ENCODE measurements at places on chromosomes 4 and X.

GRCh38 chr4:87414816-87415215 lies 7.6 kb upstream of the NUDT9 start:
- no peak for DNase-seq

- no peak for DNase-seq
These were observed 175.2 kb downstream of the MGST2 start for GRCh38 chr4:139840773-139841172.

DNA sequence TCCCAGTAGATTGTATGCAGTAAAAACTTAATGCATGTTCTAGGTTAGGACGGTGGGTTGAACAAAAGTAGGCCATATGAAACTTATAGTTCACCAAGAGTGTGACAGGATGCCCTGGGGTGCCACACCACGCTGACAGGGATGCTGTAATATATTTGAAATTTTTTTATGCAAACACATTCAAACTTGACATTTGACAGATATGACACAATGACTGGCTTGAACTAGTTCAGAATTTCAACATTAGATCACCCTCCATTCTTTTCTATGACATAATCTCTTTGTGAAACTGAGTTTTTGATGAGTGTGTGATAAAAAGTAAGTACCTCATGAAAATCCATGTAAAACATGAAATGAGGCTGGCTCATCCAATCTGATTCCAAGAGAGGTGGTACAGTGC lies 198.4 kb downstream of the PALLD start:
- no peak for DNase-seq

DNA sequence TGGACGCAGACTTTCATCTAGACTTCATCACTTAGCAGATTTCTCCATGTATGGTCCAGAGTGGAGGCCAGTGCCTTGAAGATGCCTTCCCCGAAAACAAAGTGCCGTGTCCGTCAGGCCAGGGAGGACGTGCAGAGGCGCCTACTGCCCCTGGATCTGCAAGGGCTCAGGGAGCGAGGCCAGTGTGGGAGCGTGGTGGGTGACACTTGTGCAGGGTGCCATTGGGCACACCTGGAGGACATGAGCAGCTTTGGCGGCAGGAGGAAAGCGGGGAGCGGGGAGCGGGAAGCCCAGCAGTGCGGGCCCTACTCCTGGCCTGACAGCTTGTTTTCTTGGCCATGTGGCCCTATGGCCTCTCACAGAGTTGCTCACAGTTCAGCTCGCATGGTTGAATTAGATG lies 25.8 kb downstream of the WFS1 start:
- no peak for DNase-seq

GRCh38 chr4:148151806-148152205 lies 290.4 kb downstream of the NR3C2 start:
- no peak for DNase-seq

- DNase-seq, result no peak
These were observed 6.6 kb upstream of the MAGEB17 start for GRCh38 chrX:16160729-16161128.

DNA sequence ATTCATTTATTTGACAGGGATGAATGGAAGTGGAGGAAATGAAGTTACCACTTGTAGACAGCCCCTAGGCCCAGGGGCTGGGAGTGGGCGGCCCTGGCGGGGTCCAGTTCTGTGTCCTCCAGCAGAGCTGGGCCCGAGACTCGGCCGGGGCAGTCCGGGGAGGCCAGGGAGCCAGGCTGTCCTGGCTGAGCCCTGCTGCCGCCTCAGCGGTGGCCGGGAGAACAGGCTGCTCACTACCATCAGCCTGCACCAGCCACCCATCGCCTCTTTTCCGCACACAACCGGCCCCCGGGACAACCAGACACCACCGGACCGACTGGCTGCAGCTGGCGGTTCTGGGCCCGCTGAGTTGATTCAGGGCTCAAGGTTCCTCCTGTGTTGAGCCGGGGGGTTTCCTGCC lies 25.6 kb downstream of the CLDN34 start:
- no peak for DNase-seq

- no peak for DNase-seq
These were observed 518.7 kb downstream of the C4orf33 start for GRCh38 chr4:129614611-129615010.

GRCh38 chr4:62709618-62710252 lies 1509.6 kb downstream of the ADGRL3 start:
- DNase-seq, result no peak

DNA sequence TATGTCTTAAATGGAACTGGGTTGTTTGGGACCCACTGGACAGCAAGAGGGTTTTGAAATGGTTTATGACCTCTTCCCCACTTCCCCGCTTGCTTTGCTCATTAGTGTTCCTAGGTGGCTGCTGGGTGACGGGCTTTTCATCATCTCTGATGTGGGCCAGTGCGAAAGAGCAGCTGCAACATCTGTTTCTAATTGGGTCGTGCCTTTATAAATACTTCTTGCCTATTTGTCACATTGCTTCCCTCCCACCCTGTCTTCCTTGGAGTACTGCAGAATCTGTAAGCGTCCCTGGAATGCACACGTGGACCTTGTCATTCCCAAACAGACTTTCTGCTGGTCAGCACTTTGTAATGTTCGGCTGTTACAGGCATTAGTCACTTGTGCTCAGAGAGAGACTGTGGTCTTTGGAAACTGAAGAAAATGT lies 35.2 kb downstream of the SEPTIN11 start:
- no peak for DNase-seq

DNA sequence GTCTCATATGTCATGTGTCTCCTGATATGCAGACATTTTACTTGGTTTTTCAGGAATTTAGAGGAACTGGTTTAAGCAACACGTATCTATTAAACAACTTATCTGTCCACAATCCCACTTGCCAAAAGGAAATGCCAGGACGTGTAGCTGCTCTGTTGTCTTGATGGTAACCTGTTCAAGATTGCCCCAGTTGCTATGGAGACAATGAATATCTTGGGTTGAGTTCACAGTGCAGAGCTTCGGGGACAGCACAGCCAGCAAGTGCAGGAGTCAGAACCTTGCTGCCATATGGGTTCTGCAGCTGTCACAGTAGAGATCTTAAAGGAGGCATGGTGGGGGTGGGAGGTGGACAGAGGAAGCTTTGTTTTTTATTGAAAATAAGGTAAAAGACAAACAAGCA lies 28.7 kb upstream of the FAM9B start:
- DNase-seq, result no peak

- DNase-seq, result no peak
These were observed 97.0 kb downstream of the AGTR2 start for GRCh38 chrX:116267511-116268040.

DNA sequence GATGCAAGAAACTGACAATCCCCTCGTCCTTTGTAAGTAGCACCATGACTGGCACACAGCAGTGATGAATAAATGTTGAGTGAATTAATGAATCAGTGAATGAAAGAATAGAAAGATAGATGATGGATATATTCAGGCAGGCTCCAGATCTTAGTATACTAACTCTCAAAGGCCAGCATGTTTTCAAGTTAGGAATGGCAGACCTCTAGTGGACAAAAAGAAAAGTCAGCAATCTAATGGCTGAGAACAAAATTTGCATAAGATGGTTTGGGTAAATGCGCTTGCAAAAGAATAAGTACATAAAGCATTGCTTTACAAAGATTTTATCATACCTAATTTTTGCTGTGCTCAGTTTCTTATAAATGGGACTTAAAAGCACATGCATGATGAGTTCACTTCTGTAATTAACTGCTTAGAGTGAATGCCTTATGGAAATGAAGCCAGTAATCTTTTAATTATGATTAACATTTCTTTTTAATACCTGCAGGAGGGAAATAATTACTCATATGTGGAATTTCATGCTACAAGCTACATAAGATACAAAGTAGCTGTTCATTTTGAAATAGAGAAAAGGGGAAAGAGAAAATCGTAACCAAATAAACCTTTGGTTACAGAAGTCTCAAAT lies 126.9 kb upstream of the GPRIN3 start:
- DNase-seq, result peak; percentile 66

DNA sequence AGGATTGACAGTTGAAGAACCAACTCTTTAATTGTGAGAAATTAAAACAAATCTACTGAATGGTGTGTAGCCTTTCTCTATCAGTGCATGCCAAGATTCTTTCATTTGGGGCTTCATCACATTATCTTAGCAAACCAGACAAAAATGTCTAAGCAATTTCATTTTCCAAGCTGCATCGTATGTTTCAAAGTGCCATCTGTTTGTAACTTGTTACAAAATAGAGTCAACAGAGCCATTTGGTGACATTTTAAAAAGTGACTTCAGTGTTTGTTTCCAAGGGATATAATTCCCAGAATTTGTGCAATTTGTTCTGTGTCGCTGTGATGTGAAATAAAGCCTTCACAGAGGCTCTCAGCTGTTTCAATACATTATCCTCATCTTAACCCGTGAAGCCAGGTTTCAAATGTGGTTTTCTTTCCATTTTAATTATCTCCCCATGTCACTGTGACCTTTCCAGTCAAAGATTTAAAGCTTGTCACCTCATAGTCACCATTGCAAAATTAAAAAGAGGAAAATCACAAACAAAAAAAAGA lies 46.0 kb upstream of the C1QTNF7 start:
- DNase-seq, result no peak

DNA sequence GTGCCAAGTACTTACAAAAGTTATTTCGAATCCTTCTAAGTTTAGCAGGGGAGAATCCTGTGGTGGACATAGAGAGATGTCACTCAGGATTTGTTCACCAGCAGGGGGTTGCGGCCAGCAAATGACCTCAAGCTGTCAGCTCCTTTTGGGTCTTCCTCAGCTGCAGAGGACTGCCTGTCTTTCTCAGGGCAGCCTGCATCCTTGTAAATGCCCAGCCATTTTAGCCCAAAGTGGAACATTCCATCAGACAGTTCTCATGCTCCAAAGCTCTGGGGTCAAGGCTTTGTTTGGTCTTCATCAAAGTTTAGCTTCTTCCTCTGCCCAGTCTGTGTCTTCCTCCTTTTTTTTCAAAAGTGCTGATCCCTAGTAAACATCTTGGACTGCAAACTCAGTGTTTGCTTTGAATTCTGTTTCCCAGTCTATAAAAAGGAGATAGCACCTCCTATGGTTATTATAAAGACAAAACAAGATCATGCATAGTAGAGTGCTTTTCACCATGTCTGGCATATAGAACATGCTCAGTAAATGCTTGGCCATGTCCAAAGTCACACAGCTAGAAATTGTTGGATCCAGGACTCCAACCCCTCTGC lies 156.4 kb upstream of the GATB start:
- no peak for DNase-seq

- DNase-seq, result no peak
These were observed 167.8 kb downstream of the AFAP1 start for GRCh38 chr4:7771541-7772507.

DNA sequence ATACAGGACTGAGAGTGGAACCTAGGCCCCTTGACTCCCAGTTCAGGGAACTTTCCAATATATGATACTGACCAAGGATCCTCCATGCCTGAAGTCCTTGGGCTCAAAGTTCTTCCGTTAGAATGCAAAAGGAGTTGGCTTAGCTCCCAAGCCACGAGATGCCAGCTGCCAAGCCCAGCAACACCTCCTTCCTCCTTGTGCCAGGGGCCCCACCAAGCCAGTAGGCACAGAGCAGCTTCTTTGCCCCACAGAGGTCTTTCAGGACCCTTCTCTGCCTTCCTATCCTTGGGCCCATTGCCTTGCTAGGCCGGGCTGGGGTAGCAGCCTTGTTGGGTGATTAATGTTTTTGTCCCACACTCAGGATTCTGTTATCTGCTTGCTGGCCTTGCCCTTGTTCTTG lies 105.6 kb downstream of the EFNB1 start:
- DNase-seq, result no peak

DNA sequence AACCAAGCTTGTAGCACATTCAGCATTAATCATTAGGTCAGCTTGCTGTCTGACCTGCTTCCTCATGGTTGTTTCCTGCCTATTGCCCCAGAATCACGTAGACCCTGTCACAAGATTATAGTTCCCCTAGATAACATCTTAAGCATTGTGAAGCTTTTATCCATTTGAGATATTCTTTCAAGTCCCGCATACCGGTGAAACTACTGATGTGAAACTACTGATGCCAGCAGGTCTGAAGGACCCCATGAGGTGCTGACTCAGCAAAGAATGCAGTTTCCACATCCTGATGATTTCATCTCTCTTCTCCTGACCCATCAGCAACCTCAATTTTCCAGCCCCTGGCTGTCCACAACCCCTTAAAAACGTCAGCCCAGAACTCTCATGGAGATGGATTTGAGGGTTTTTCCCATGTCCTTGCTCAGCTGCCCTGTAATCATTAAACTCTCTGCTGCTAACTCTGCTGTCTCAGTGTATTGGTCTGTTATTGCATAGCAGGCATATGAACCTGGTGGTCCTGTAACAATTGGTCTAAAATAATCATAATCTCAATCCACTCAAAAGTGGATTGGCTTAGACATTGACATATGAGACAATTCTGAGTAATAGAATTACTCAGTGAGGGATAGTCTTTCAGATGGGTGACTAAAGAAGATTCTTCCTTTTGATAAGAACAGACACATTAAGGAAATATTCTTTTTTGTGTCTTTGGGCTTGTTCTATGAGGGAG lies 26.3 kb upstream of the UBA6 start:
- DNase-seq, result no peak

GRCh38 chr4:110815950-110816349 lies 193.1 kb upstream of the PITX2 start:
- no peak for DNase-seq

DNA sequence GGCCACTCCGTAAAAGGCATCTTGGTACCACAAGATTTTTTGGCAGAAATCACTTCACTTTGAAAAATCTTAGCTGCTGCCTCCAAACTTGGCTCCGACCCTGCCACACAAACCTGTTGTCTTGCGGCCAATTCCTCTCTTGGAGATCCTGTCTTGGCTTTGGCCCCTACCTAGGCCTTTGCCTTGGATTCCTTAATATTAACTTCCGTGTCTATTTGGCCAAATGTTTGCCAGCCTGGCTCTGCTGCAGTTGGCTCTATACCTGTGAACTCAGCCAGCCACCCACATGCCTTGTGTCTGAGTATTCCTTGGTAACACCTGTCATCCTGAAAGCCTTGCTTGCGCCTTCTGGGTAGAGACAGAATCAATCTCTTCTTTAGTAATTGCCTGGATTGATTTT lies 12.5 kb downstream of the GRXCR1 start:
- no peak for DNase-seq

- DNase-seq, result no peak
These were observed 26.5 kb upstream of the IRAK1 start for GRCh38 chrX:154046031-154046781.

- DNase-seq, result no peak
These were observed 8.2 kb downstream of the CLCN3 start for GRCh38 chr4:169628579-169628978.

DNA sequence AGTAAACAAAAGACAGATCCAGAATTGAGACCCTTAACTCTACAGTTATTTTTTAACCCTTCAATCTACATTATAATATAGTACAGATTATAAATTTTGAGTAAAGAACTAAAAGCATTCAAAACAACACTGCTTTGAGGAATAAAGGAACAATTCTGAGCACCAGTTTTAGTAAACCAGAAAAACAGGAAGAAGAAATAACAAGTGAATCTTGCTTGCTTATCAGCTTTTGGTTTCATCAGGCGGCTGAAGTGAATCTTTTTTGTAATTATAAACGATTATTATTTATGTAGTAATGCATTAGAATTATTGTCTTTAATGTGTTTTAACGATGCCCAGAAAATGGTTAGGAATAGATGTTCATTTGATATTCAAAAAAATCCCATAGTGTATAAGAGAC lies 305.4 kb downstream of the ARAP2 start:
- DNase-seq, result no peak

- DNase-seq, result no peak
These were observed 27.6 kb upstream of the DCHS2 start for GRCh38 chr4:154519214-154519613.
